ENCODE measurements at places on chromosomes 5 and 9. TPM values are rescaled to one million over a fixed set of nuclear protein-coding genes. Genes with fewer than 3 reads are reported as not detected.

The MPDZ gene
- not detected for total RNA-seq

DNA sequence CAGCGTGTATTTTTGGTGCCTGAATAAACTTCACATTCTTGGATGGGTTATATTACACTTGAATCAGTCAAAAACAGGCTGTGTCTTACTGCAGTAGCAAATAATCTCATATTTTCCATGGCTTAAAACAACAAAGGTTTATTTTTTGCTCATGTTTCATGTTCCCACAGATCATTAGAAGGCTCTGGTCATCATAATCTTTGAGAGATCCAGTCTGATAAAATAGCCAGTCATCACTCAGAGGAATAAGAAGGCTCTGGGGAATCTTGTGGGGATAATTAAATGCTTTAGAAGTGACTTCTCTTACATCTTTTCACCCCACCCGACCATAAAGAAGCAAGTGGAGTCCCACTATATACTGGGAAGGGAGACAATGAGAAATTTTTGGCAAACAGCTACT lies 417.7 kb downstream of the PSAT1 start:
- H3K27ac ChIP-seq: no peak overlapping the region
- no peak for DNase-seq
- no peaks in the 10 kb centered on the region for H3K36me3 ChIP-seq
- H3K4me1 ChIP-seq: no peaks in the 10 kb centered on the region
- no peak overlapping the region for H3K4me3 ChIP-seq

The GABRA6 gene
- not detected for total RNA-seq

The PDCD1LG2 gene
- total RNA-seq: 1.5 TPM

DNA sequence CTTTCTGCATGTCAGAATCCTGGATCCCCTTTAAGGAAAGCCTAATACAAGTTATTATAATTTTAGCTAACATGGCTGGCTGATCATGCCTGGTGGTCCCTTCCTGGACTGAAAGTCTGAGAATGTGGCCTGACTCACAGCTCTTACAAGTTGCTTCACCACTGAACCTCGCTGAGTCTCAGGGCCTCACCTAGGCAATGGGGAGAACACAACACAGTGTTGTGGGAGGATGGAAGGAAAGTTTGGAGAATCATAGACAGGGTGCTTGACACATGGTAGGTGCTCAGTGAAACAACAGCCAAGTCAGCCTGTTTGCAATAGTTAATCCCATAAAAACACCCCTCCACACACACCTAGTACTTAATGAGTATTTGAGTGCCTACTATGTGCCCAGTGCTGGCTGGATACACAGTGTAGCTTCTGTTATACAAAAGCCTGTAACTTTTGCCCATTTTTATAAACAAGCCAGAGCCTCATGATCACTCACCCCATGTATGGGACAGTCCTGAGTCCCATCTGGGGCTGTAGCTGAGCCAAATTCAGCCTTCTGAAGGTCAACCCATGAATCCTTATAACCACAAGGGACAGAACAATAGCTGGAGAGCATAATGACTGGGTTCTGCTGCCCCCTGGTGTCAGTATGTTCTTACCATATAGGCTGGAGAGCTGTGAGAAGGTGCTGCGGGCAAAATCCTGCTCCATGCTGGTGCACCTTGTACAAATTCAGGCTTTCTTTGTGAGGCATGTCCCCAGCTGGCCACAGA lies 3.9 kb downstream of the ACSL6 start:
- H3K27me3 ChIP-seq: peaks cover 37% of the 10 kb centered on the region
- H3K4me1 ChIP-seq: peaks cover 39% of the 10 kb centered on the region
- peak overlapping the region; percentile 71 for H3K27ac ChIP-seq
- H3K36me3 ChIP-seq: peaks cover 8% of the 10 kb centered on the region
- H3K4me3 ChIP-seq: peak overlapping the region; percentile 45
- DNase-seq: peak; percentile 93

GRCh38 chr5:67432606-67433005 lies 236.0 kb upstream of the CD180 start:
- H3K27me3 ChIP-seq: no peaks in the 10 kb centered on the region
- no peaks in the 10 kb centered on the region for H3K4me1 ChIP-seq
- no peaks in the 10 kb centered on the region for H3K36me3 ChIP-seq
- H3K27ac ChIP-seq: no peak overlapping the region
- no peak for DNase-seq
- no peak overlapping the region for H3K4me3 ChIP-seq

Data from activated CD4-positive, alpha-beta T cell treated with anti-CD3 and anti-CD28 coated beads, Interleukin-2, amount 10 ng/mL, durations not matched to agents 24 days and 14 days (primary cell).